Activated CD4-positive, alpha-beta T cell treated with anti-CD3 and anti-CD28 coated beads, Interleukin-2, Interleukin-6, amounts not matched to agents 100 ng/mL and 50 ng/mL, durations not matched to agents 16 hours and 8 hours (primary cell): ENCODE measurements at places on chromosomes 6 and 20.

- DNase-seq, result no peak
These were observed 200.8 kb upstream of the RIN2 start for GRCh38 chr20:19557291-19557690.

GRCh38 chr6:169894377-169894960 is 143.0 kb downstream of the ERMARD start:
- no peak for DNase-seq

- peak; percentile 1 for DNase-seq
These were observed 192.7 kb downstream of the KHDC1L start for GRCh38 chr6:73032586-73032985.

- no peak for DNase-seq
These were observed 95.8 kb downstream of the CLVS2 start for GRCh38 chr6:123091896-123092271.

GRCh38 chr6:92267335-92267734 is 1152.0 kb downstream of the EPHA7 start:
- DNase-seq, result no peak

GRCh38 chr20:32964575-32964974 is 39.7 kb downstream of the SUN5 start:
- DNase-seq, result no peak

DNA sequence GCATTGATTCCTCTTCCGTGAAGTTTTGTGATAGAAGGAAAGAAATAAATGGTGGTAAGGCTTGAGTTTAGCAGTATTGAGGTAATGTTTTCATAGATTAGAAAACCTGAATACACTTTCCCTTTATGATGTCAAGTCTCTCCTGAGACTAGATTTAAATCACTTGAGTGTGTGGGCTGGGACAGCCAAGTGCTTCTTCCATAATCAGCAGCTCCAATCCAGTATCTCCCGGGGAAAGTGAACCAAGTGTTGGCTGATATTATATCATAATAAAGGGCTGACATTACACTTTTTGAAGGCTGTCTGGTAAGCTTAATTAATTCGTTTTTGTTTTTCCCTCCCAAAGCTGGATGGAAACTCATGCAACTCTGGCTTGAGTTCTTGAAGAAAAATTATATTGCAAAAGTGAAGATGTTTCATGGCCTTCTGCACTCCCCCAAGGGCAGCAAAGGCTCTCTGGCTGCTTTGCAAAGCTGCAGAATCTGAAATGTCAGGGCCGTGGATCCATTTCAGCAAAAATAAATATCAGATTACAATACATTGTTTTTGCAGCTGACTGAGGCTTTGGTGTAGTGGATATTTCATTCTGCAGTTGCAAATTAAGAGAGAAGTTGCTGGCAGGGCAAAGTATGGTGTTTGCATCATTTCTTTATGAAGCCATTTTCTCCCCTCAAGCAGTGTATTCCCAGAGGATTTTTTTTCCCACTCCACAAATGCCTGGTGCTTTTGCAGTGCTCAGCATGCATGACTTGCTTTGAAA is 101.2 kb downstream of the MKKS start:
- DNase-seq, result no peak

GRCh38 chr20:62387219-62387913 is 463 bp downstream of the RPS21 start:
- peak; percentile 13 for DNase-seq

- DNase-seq, result no peak
These were observed 493.8 kb downstream of the UTRN start for GRCh38 chr6:144778773-144779492.

- DNase-seq, result no peak
These were observed 43.0 kb upstream of the RPS6KA2 start for GRCh38 chr6:166670013-166670412.

GRCh38 chr6:113686049-113686448 is 171.1 kb upstream of the MARCKS start:
- no peak for DNase-seq

DNA sequence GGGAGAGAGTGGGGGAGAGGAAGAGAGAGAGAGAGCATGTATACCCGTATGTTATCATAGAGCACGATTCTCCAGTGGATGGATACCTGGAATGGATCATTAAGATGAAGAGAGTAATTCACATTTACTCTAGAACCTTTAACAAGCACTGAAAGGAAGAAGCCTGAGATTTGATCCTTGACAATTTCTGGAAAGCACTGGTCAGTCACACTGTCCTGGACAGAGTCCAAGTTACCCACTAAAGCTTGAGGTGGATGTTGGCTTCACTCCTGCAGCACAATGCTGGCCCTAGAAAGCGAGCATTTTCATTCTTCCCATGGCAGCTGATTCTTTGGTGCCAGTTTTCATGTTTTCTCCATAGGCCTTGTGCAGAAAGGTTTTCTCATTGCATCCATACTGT is 25.6 kb downstream of the NFYA start:
- DNase-seq, result no peak

- no peak for DNase-seq
These were observed 238.9 kb upstream of the FLRT3 start for GRCh38 chr20:14576196-14576877.

- DNase-seq, result no peak
These were observed 286.2 kb upstream of the SGK1 start for GRCh38 chr6:134604014-134604676.

DNA sequence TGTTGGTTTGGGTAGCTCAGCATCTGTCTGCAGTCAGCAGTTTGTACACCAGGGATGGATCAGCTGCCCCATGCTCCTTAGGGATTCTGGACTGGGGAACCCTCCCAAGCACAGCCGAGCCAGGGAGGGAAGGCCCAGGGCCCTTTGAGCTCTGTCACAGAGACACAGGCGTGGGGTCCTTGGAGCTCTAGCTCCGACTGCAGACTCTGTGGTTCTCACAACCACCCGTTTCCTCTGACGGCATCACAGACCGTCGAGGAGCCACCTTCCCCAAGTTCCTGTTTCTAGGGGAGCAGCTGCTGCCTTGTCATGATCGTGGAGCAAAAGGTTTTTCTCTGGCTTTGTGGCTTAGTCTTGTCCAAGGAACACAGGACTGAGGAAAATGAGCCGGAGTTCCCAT is at the start of gene SLA2:
SLA2 (minus strand) TSS at position 199 of the 400 bp plus-strand sequence. CDS start 4,861 bp downstream, outside the sequence.
- peak; percentile 81 for DNase-seq

- no peak for DNase-seq
These were observed 282.2 kb upstream of the PRND start for GRCh38 chr20:4439461-4439860.

- peak; percentile 75 for DNase-seq
These were observed 637 bp downstream of the MYLK4 start for GRCh38 chr6:2749969-2750600.

- no peak for DNase-seq
These were observed 940.5 kb upstream of the MANEA start for GRCh38 chr6:94636780-94637385.

GRCh38 chr20:10216146-10216791 is 2.4 kb upstream of the SNAP25 start:
- DNase-seq, result no peak

- DNase-seq, result no peak
These were observed 19.5 kb downstream of the LYRM4 start for GRCh38 chr6:5241252-5241651.

DNA sequence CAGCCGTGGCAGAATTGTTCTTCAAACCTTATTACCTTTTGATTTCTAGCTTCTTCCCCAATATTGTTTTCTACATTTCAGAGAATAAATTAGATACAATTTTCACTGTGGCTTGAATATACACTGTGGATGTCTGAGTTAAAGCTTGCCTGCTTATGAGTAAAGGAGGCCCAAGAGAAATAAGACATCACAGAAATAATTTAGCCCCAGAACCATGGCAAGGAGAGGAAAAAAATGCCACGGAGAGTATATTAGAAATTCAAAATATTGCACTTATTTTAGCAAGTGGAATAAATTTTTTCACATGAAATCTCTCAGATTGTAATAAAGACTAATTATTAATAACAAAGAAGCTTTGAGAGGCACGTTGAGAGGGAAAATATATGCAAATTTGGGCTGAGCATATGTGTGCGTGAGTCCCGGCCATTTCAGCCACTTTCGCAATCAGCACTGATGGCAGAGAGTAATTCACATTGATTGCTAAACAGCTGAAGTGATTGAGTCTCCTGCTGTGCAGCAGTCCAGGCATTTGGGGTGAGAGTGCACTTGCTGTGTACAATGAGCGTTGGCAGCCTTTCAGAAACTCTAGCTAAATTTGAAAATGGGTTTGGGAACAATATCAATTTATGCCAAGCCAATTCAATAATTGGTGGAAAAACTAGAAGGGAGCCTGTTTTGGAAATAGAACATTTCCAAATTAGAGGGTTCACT is 596.0 kb downstream of the EPM2A start:
- DNase-seq, result no peak

DNA sequence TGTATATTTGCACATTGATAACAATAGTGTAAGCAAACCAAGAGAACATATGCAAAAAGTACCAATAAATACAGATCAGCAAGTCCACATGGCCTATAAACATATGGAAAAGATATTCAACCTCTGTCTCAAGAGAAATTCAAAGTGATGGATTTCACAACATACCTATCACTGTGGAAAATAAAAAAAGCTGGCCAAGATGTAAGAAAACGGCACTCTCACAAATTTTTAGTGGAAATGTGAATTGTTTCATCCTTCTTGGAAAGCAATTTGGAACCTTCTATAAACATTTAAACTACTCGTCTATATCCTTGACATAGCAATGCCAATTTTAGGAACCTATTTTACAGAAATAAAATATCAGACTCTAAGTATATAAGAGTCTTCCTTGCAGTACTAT is 559.8 kb downstream of the QKI start:
- DNase-seq, result no peak

DNA sequence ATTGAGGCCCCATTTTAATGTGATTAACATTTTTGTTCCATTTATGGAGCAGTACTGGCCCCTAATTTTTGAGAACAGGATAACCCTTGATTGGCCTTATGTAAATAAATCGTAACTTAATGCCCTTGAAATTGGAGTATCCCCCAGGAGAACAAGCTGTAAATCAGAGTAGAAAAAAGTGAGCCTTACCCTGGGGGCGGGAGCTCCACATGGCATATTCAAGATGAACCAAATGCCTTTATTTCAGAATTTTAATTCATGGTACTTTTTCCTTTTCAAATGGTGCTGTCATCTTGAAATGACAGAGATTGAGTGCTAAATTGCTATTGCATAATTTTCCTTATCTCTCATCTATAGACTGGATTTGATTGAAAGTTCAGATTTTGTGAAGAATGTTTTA is 809.5 kb upstream of the FLRT3 start:
- DNase-seq, result no peak

DNA sequence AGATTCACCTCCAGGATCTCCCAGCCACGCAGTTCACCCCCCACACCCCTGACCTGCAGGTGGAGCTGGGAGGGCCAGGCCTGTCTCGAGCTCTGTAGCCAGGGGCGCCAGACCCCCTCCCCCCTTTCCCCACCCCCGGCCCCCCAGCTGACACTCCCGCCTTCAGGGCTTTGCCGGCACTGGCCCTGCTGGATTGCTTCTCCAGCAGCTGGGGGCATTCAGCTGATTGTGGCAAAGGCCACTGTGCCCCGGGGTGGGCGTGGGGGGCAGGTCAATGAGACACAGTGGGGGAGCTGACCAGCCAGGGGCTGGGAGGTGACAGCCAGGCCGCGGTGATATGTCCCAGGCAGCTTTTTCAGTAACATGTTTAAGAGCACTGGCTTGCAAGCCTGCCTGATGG is 22.2 kb downstream of the ZBP1 start:
- no peak for DNase-seq

DNA sequence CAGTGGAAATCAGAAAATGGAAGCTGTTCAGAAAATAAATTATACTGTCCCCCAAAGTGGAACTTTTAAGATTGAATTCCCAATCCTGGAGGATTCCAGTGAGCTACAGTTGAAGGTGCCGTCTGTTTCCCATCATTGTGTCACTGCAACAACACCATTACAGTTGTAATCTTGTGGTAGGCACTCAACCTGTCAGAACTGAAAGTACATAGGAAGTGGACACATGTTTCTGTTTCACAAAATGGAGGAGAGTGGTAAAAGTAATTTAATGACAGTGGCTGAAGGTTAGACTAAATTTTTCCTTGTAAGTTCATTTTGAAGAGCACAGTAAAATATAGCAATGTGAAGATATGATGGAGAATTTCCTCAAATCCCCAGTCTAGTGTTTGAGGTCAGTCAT is 70.0 kb downstream of the CD109 start:
- DNase-seq, result no peak

GRCh38 chr6:157134402-157135047 is 188.8 kb downstream of the TMEM242 start:
- DNase-seq, result no peak

DNA sequence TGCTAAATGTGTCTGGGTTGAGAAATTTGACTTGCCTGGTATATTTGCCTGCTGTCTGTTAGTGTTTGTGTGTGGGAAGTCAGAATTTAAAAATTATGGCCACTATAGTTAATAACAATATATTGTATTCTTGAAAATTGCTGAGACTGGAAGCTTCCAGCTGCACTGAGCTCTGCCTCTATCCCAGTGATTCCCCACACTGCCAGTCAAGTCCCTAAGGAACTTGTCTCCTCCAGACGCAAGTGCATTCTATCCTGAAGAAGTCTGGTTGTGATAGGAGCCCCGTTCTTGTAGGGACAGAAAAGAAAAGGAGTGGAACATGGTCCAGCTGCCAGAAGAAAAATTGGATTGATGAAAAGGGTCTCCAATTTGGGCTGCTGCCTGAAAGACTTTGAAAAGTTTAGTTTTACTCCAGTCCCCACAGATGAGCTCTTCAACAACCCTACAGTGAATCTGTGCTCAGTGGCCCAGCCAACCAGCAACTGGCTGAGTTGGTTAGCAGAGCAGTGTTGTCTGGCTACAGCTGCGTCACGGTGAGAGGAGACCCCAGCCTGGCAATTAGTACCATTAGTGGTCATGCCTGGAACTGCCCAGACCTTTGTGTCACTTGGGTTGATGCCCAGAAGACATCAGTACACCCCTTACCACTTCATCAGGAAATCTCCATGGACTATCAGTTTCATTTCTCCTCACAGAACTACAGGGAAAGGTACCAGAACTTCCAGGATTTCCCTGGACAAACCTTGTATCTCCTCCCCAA is 183.1 kb upstream of the MCHR2 start:
- no peak for DNase-seq

GRCh38 chr6:168451805-168452517 is 11.0 kb downstream of the SMOC2 start:
- DNase-seq, result no peak

DNA sequence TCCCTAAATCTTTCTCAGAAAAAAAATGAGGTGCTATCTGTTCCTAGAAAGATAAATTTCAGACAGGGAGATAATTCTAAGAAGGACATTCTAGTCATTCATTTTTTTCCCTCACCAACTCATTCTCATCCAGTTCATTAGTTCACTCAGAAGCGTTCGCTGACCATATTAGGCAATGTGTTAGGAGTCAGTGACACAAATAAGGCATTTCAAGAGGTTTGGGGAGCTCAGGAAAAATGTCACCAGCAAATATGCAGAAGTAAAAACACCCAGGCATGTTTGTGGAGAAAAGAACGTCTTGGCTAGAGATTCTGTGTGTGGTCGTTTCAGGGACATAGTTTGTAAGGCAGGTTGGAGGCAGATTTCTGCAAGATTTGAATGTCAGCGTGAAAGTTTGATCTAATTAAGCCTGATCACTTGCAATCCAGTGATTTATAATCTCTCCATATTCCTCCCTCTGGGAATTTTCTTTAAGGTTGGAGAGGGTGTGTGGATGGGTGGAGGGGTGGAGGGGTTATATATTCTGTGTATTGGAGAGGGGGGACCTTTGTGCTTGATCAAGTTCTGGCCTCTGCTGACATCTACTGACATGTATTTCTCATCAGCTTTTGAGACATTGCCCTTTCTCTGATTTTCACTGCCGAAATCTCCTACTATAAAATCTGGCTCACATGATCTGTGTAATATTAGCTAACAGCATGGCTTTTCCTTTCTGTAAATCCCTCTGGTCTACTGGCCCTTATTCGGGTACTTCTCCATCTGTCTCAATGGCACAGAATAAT is 3.6 kb downstream of the MYCT1 start:
- no peak for DNase-seq

GRCh38 chr6:169899481-169900145 is 148.2 kb downstream of the ERMARD start:
- DNase-seq, result no peak
